ENCODE measurements at places on chromosomes 3 and 15.

GRCh38 chr15:53589520-53590057 is 169.9 kb downstream of the WDR72 start:
- DNase-seq, result no peak
- H3K27ac ChIP-seq, result no peak overlapping the region
- H3K4me1 ChIP-seq, result no peaks in the 10 kb centered on the region
- H3K4me3 ChIP-seq, result no peak overlapping the region
- no peaks in the 10 kb centered on the region for H3K36me3 ChIP-seq
- H3K27me3 ChIP-seq, result no peaks in the 10 kb centered on the region

- no peaks in the 10 kb centered on the region for H3K27me3 ChIP-seq
- no peak overlapping the region for H3K27ac ChIP-seq
- no peaks in the 10 kb centered on the region for H3K36me3 ChIP-seq
- no peak overlapping the region for H3K4me3 ChIP-seq
Measured at GRCh38 chr3:119349354-119350041, 55.3 kb downstream of the ARHGAP31 start.

GRCh38 chr3:55708242-55708641 is 221.1 kb upstream of the WNT5A start:
- H3K27ac ChIP-seq, result no peak overlapping the region
- no peaks in the 10 kb centered on the region for H3K36me3 ChIP-seq
- no peak overlapping the region for H3K4me3 ChIP-seq
- DNase-seq, result no peak

DNA sequence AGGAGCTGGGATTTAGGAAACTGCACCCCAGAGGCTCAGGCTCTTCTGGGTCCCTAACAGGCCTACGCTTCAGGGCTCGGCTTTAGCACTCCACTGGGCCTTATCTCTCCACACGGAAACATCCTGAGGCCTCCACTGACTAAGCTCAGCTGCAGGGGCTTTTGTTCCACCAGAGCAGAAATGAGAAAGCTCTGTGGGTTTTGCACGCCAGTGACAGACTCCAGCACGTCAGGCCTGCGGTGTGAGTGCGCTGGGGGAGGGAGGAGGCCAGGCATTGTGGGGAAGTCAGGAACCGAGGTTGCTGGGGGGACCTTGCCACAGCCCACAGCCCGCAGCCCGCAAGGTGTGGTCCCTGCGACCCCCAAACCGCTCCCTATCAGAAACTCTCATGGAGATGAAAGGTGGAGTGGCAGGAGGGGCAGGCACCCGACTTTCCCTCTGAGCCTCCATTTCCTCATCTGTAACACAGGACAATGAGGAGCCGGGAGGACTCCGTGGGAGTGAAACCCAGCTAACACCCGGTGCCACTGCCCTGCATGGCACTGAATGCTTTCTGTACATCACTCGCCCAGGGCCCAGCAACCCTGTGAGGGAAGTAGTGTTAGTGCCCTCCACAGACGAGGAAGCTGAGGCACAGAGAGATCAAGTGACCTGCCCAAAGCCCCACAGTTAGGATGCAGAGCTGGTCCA is 106.5 kb downstream of the TPRA1 start:
- H3K4me1 ChIP-seq, result peaks cover 2% of the 10 kb centered on the region
- DNase-seq, result peak; percentile 39
- H3K4me3 ChIP-seq, result no peak overlapping the region
- peaks cover 13% of the 10 kb centered on the region for H3K27me3 ChIP-seq
- no peak overlapping the region for H3K27ac ChIP-seq

- H3K27ac ChIP-seq, result no peak overlapping the region
- H3K4me3 ChIP-seq, result no peak overlapping the region
- H3K36me3 ChIP-seq, result no peaks in the 10 kb centered on the region
Measured at GRCh38 chr3:21269882-21270281, 481.1 kb downstream of the ZNF385D start.

DNA sequence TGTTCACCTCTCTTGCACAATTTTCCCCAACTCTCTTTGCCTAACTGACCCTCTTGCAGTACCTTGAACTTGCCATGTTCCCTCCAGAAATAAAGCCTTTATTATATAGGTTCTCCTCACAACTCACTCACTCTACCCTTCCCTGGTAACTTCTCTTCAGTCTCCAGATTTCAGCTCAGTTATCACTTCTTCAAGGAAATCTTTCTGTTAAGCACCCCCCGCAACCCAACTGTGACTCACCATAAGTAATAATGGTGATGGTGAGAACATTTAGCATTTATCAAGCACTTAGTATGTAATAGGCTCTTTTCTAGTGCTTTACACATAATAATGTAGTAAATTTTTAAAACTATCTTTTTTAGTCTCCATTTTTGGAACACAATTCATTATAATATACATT is 8.1 kb upstream of the OR5K1 start:
- H3K36me3 ChIP-seq, result no peaks in the 10 kb centered on the region
- no peak for DNase-seq
- H3K4me1 ChIP-seq, result no peaks in the 10 kb centered on the region

DNA sequence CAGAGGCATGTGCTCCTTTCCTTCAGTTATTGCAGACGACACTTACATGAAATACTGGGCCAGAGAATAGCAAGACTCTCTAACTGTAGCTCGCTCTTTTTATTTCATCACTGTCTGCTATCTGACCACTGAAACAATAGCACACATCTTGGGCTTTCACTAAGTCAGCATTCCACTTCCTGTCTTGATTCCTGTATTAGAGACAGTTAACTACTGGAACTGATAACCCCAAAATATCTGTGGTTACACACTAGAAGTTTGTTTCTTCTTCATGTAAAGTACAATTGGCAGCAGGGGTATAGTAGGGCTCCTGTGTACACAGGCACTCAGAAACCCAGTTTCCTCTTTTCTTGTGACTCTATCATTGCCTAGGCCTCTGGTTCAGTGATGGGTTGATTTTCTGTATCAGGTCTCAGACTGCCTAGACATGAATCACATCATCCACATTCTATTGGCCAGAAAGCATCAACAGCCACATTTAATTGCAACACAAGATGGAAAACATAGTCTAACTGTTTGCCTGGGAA is 230.2 kb upstream of the CD96 start:
- peaks cover 42% of the 10 kb centered on the region for H3K4me1 ChIP-seq
- H3K27me3 ChIP-seq, result no peaks in the 10 kb centered on the region
- no peak for DNase-seq
- no peak overlapping the region for H3K4me3 ChIP-seq
- H3K27ac ChIP-seq, result peak overlapping the region; percentile 77
- no peaks in the 10 kb centered on the region for H3K36me3 ChIP-seq

DNA sequence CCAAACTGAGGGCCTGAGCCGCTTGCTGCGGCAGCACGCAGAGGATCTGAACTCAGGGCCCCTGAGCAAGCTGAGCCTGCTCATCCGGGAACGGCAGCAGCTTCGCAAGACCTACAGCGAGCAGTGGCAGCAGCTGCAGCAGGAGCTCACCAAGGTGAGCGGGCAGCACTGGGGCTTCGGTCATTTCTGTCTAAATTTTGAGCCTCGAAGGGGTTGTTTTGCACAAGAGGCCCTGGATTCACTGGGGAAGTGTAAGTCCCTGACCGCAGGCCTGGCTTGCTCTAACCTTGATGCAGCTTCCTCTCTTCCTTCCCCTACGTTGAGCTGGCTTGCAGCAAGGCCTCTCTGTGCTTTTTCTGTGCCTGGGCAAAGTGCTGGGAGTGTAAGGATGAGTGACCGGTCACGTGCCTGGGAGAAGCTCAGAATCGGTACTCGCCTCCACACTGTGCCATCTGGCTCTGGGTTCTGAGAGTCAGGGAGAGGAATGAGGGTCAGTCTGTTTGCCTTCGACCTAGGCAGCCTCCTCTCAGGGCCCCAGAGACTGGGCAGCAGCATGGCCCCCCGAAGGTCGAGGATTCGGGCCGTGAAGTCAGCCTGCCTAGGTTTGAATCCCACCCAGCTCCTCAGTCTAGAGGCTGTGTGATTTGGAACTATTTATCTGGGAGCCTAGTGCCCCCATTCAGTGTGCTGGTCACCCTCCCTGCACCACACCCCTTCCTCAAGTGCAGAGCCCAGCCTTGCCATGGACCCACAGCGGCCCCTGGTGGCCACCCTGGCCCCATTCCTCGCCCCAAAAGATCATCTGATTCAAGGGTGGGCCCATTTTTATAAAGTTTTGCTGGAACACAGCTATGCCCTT is 1.4 kb downstream of the FES start:
- H3K27ac ChIP-seq, result no peak overlapping the region
- H3K27me3 ChIP-seq, result peaks cover 3% of the 10 kb centered on the region
- H3K4me3 ChIP-seq, result peak overlapping the region; percentile 42
- peaks cover 12% of the 10 kb centered on the region for H3K36me3 ChIP-seq
- peak; percentile 74 for DNase-seq

GRCh38 chr3:178059836-178060235 is 476.4 kb upstream of the KCNMB2 start:
- no peak for DNase-seq
- no peaks in the 10 kb centered on the region for H3K27me3 ChIP-seq
- H3K4me3 ChIP-seq, result no peak overlapping the region
- no peaks in the 10 kb centered on the region for H3K36me3 ChIP-seq

- no peak overlapping the region for H3K4me3 ChIP-seq
- no peaks in the 10 kb centered on the region for H3K4me1 ChIP-seq
- H3K36me3 ChIP-seq, result no peaks in the 10 kb centered on the region
- DNase-seq, result no peak
- no peaks in the 10 kb centered on the region for H3K27me3 ChIP-seq
- no peak overlapping the region for H3K27ac ChIP-seq
Measured at GRCh38 chr3:4021162-4021561, 221.9 kb downstream of the LRRN1 start.

- no peak overlapping the region for H3K4me3 ChIP-seq
- no peaks in the 10 kb centered on the region for H3K27me3 ChIP-seq
- DNase-seq, result no peak
- no peaks in the 10 kb centered on the region for H3K4me1 ChIP-seq
- H3K27ac ChIP-seq, result no peak overlapping the region
Measured at GRCh38 chr15:30921781-30922479, 18.2 kb downstream of the FAN1 start.

DNA sequence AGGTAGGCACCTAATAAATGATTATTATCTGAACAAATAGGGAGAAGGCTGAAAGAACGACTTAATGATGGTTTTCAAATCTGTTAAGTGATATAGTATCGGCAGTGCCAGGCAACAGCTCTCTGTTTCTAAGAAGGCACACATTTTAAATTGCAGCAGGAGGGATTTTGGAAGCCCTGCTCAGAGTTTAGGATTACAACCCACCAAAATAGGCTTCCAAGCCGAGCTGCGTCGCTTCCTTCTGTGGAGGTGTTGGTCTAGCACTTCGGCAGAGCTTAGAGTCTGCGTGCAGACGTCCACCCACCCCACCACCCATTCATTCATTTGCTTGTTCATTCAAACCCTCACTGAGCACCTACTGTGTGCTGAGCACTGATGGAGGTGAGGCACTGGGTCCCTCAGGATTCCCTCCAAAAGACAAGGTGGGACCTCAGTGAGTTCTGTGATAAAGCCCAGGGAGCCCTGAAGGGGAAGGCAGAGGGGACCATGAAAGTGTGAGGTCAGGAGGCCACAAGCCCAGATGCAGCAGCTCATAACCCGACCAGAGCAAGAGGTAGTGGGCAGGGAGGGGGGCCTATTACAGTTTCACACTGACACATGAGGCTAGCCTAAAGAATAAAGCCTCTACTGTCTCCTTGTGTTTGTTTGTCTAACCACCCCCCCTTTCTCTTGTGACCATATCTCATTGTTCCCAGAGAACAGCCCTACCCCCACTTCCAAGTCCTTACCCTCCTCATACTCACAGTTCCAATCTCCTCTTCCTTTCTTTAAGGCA is 8.9 kb downstream of the ADCY5 start:
- no peaks in the 10 kb centered on the region for H3K36me3 ChIP-seq
- H3K4me3 ChIP-seq, result no peak overlapping the region
- H3K27me3 ChIP-seq, result peaks cover 17% of the 10 kb centered on the region
- H3K4me1 ChIP-seq, result no peaks in the 10 kb centered on the region

DNA sequence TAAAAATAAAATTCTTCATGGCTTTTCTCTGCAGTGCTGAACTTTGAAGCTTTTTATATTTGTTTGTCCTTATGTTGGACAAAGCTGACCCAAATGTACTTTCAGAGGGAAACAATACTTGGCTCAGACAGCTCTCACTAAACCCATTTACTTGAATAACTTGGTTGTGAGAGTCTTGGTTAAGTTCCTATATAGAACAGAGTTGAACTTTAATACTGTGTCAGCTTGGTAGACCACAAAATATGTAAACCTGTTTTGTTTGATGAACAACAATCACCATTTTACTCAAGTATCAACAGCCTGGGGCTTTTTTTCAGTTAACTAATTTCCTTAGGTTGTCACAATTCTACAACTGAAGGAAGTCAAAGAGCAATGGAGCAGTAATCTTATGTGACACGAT is 211.9 kb downstream of the CADM2 start:
- no peaks in the 10 kb centered on the region for H3K4me1 ChIP-seq
- no peak overlapping the region for H3K27ac ChIP-seq
- H3K27me3 ChIP-seq, result no peaks in the 10 kb centered on the region
- no peak overlapping the region for H3K4me3 ChIP-seq
- H3K36me3 ChIP-seq, result no peaks in the 10 kb centered on the region
- DNase-seq, result no peak

DNA sequence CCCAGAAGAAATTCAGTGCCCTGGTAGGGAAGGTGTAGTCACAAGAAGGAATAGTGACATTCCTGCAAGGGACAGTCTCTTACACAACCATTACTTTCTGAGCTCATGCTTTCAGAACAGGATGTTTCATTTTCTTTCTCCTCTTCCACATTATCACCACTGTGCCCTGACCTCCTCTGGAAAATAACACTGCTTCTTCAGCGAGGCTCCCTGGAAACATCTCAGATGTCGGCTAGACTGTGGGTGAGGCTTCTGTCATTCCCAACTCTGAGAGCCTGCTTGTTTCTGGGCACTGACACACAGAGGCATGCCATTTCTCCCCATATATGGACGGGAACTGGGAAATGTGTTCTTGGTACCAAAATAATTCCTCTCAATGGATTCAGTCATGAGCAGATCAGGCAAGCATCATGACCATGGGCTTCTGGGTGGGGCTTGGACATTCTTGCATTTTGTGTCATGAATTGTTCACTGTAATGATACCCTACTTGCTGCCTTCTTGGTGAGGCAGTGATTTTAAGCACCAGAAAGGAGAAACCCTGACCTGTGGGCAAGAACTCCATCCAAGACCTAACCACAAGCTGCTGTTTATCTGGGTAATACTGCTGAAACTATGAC is 14.3 kb upstream of the TNFAIP8L3 start:
- H3K36me3 ChIP-seq, result no peaks in the 10 kb centered on the region
- peaks cover 12% of the 10 kb centered on the region for H3K27me3 ChIP-seq
- no peak overlapping the region for H3K4me3 ChIP-seq
- H3K4me1 ChIP-seq, result no peaks in the 10 kb centered on the region
- no peak for DNase-seq
- H3K27ac ChIP-seq, result no peak overlapping the region

DNA sequence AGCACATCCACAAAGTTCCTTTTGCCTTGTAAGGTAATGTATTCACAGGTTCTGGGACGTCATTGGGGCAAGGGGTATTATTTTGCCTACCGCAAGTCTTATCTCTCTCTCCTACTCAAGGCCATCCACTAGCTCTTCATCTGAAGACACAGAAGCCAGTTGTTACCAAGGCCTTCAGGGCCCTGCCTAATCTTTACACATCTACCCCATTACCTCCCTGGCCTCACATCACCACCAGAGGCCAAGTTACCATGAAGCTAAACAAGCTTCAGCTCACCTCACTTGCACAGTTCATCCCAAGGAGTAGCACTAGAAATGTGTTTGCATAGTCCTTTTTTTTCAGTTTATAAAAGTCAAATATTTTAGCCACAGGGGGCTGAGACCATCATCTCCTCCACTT is 34.1 kb downstream of the ATP8B4 start:
- no peak for DNase-seq
- H3K36me3 ChIP-seq, result no peaks in the 10 kb centered on the region
- H3K4me3 ChIP-seq, result no peak overlapping the region
- no peak overlapping the region for H3K27ac ChIP-seq

- peaks cover 76% of the 10 kb centered on the region for H3K4me1 ChIP-seq
- H3K36me3 ChIP-seq, result no peaks in the 10 kb centered on the region
- no peaks in the 10 kb centered on the region for H3K27me3 ChIP-seq
- no peak for DNase-seq
Measured at GRCh38 chr3:46693892-46694226, 380 bp upstream of the ALS2CL start.
